ENCODE measurements at places on chromosomes 12 and 14. TPM values are rescaled to one million over a fixed set of nuclear protein-coding genes. Genes with fewer than 3 reads are reported as not detected.

DNA sequence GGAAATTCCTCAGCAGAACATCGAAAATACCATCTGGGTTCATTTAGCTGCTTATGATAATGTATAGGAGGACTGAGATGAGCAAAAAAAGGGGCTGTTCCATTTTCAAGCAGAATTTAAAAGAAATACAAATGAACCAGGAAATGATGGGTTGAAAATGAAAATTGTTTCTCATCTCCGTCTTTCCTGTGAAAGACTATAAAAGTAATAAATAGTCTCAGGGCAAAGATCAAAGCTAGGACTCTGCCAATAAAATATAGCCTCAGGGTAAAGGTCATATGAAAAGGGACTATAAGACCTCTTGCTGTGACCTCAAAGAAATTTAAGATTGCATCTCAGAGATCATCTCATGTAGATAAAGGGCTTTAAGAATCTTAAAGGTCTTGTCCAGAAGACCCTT lies 478.0 kb downstream of the BTG1 start:
- no peak for DNase-seq

GRCh38 chr12:42756841-42757623 lies 167.5 kb upstream of the PRICKLE1 start:
- DNase-seq: no peak

DNA sequence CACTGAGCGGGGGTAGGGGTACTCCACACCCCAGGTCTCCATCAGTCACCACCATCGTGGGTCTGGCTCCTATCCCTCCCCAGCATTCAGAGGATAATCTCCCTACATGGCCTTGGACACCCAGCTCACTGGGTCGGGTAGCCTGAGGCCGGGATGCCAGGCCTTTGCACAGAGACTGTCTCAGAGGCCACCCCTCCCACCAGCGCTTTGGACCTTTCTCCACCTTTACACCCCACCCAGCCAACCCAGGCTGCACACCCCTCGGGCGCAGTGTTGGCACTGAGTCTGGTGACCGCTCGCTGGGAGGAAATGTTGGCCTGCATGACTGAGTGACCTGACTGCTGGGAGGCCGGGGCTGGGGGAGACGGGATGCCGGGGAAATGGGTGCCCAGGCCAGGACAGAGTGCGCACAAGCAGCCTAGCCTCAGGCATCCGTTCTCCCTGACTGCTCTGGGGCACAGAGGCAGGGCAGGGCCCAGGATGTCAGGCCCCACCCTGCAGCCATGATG lies 10.6 kb upstream of the LBHD2 start:
- peak; percentile 87 for DNase-seq

IFI27 gene
- 209 TPM for total RNA-seq

DNA sequence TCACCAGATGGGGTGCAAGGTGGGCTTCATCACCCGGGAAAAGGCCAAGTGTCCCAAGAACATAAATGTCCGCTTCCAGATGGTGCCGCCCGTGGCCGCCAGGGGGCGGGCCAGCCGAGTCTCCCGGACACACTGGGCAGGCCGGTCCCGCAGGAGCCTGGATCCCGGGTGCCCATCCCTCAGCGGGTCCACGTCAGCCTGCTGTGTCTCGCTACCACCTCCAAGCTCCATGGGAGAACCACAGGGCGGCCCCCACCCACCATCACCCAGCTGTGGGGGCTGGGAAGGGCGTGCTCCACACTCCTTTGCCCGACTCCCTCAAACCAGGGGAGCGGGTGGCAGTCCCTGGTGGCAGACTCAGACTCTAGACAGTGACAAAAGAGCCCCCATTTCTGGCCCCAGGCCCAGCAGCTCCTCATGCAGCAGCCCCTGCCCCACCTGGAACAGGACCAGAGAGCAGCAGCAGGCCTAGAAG lies 22.0 kb upstream of the NUDT14 start:
- no peak for DNase-seq

DNA sequence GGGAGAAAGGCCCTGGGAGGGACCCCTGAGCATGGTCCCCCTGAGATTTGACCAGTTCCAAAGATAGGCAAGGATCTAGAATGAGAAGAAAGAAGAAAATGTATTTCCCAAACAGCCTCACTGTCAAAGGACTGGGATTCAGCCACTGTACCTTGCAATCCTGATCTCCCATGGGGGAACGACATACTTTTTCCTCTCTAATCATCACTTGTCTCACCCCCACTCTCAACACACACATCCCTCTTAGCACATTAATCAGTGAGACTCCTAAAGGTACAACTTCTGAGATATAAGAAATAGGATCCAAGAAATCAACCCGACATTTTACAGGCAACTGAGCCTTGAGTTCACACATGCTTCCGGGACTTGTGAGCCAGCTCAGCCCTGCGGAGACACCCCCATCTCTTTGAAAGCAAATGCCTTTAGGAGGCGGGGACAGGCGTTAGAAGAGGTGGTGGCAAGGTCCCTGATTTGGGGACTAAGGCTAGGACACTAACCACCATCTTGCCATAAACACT lies 1.4 kb downstream of the MAP3K9 start:
- no peak for DNase-seq

- DNase-seq: no peak
Measured at GRCh38 chr12:8816448-8817050, 5.9 kb upstream of the A2ML1 start.

DNA sequence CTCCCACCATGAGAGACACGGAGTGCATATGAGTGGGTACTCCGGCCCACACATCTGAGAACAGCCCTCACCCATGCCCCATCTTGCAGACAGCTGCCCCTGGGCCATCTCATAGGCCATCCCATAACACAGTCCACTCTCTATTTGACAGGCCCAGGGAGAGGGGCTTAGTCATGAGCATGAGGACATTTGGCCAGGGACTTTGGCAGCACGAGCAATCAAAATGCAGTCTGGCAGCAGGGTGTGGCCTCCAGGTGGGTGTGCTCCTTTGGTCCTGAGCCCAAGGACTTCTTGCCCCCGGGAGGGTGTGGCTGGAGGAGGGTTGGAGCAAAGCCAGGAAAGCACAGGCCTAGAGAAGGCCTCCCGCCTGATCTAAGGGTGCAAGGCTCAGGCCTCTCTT lies 25.6 kb downstream of the EMP1 start:
- peak; percentile 87 for DNase-seq
